WTC11 (cell line): ENCODE measurements at places on chromosomes 2 and 18. TPM values are rescaled to one million over a fixed set of nuclear protein-coding genes. Genes with fewer than 3 reads are reported as not detected.

The SNTG2 gene
- 20.5 to 30.1 TPM (median 27.8 TPM) in 3 replicates for total RNA-seq

The RGPD6 gene
- total RNA-seq, result 9.1 to 12.5 TPM (median 9.3 TPM) in 3 replicates

The MATN3 gene
- total RNA-seq, result 6.3 to 9.1 TPM (median 8.6 TPM) in 3 replicates

The CDH2 gene
- total RNA-seq, result 15.9 to 17.3 TPM (median 16.9 TPM) in 3 replicates

The CCT4 gene
- total RNA-seq, result 345 to 362 TPM (median 359 TPM) in 3 replicates

The INHA gene
- total RNA-seq, result 1.1 to 1.8 TPM (median 1.4 TPM) in 3 replicates

The UGT1A7 gene
- not detected in 3 replicates for total RNA-seq

The ABCG5 gene
- total RNA-seq, result not detected in 3 replicates

The CCDC102B gene
- 3.1 to 5.1 TPM (median 3.2 TPM) in 3 replicates for total RNA-seq

The MRPL30 gene
- total RNA-seq, result 28.7 to 34.9 TPM (median 33.4 TPM) in 3 replicates

The CD226 gene
- 0.23 to 0.55 TPM (median 0.24 TPM) in 3 replicates for total RNA-seq

The SKOR2 gene
- 0.34 to 1.3 TPM (median 0.37 TPM) in 3 replicates for total RNA-seq

The GLI2 gene
- 45.9 to 60.9 TPM (median 48.6 TPM) in 3 replicates for total RNA-seq

The CLEC4F gene
- not detected in 3 replicates for total RNA-seq

The CXCR4 gene
- total RNA-seq, result 1.3 to 2.1 TPM (median 1.9 TPM) in 3 replicates

The UPP2 gene
- total RNA-seq, result not detected in 3 replicates
